ENCODE measurements at places on chromosomes 11 and 22. TPM values are rescaled to one million over a fixed set of nuclear protein-coding genes. Genes with fewer than 3 reads are reported as not detected.

Gene CDC42BPG
- total RNA-seq, result 30.5 TPM

Gene ENTHD1
- total RNA-seq, result not detected

Gene BDNF
- 3.8 TPM for total RNA-seq

Gene OR2AG2
- not detected for total RNA-seq

Gene SCGB2A2
- total RNA-seq, result not detected

Gene KRTAP5-8
- not detected for total RNA-seq

DNA sequence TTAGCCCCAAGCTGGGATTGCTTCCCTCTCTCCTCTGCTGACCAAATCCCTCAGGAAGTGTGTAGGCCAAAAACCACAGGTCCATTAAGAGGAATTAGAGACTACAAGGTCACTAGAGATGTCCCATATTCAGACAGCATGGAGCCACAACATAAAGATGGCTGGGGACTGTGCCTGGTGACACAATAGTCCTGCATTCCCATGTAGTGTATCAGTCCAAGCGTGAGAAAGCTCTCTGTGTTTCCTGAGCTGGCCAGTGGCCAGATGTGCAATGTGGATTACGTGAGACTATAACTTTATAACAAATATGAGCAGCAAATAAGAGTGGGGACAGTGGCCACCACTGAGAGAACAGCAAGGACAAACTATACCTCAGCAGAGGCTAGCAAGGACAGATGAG, 7.6 kb upstream of the MS4A10 start:
- DNase-seq, result peak; percentile 90
- no peaks in the 10 kb centered on the region for H3K36me3 ChIP-seq
- peak overlapping the region; percentile 41 for H3K27ac ChIP-seq
- H3K27me3 ChIP-seq, result no peaks in the 10 kb centered on the region

DNA sequence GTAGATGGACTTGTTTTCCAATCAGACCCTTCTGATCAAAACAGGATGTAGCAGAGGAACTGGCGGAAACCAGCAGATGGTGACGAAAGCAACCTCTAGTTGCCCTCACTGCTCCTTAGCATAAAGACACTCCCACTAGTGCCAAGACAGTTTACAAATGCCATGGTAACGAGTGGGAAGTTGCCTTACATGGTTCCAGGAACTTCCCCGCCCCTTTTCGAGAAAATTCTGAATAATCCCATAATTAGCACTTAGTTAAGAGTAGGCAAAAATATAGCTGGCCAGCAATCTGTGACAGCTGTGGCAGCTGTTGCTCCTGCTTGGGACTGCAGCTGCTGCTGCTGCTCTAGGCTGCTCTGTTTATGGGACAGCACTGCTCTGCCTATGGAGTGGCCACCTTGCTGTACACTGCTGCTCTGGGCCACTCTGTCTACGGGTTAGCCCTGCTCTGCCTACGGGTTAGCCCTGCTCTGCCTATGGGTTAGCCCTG, 33.4 kb upstream of the SORL1 start:
- no peaks in the 10 kb centered on the region for H3K27me3 ChIP-seq
- no peak overlapping the region for H3K27ac ChIP-seq
- peaks cover 35% of the 10 kb centered on the region for H3K4me1 ChIP-seq
- H3K36me3 ChIP-seq, result no peaks in the 10 kb centered on the region
- no peak for DNase-seq
- H3K4me3 ChIP-seq, result no peak overlapping the region

Gene GRM5
- not detected for total RNA-seq

Gene MN1
- 3.1 TPM for total RNA-seq

DNA sequence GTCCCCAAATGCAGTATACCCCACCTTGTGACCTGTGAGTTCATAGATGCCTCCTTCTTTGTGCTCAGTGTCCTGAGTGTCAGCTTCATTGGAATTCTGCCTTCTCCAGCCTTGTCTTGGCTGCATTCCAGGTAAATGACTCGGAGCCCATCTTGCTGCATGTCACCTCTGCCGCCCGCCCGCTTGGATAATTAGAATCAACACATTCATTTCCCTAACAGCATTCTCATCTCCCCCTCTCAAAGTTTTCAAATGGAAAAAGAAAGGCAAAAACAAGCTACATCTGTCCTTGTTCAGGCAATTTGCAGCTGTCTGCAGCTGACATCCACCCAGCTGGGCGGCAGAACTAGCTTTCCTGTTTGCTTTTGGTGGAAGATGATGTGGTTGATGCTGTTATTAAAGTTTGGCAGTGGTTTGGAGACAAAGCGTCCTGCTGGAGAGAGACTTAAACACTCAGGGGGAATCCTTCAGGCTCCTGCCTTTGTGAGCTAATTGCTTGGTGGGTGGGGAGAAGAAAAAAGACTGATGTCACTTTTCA, 198.8 kb upstream of the SEZ6L start:
- no peak for DNase-seq
- no peaks in the 10 kb centered on the region for H3K27me3 ChIP-seq
- H3K36me3 ChIP-seq, result no peaks in the 10 kb centered on the region
- no peak overlapping the region for H3K4me3 ChIP-seq
- H3K4me1 ChIP-seq, result no peaks in the 10 kb centered on the region

DNA sequence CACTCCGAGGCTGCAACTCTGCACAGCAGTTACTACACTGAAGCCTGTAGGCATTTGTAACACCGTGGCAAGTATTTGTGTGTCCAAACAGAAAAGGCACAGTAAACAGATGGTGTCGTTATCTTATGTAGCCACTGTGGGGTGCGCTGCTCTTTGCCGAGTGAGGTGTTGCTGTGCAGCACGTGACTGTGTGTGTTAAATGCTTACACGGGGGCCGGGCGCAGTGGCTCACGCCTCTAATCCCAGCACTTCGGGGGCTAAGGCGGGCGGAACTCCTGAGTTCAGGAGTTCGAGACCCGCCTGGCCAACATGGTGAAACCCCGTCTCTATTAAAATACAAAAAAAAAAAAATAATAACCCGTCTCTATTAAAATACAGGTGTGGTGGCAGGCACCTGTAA, 11.5 kb downstream of the ZBED4 start:
- peaks cover 13% of the 10 kb centered on the region for H3K36me3 ChIP-seq
- no peak for DNase-seq
- no peaks in the 10 kb centered on the region for H3K27me3 ChIP-seq
- H3K4me1 ChIP-seq, result no peaks in the 10 kb centered on the region

- H3K4me3 ChIP-seq, result peak overlapping the region; percentile 4
- DNase-seq, result peak; percentile 84
- peaks cover 26% of the 10 kb centered on the region for H3K4me1 ChIP-seq
- H3K36me3 ChIP-seq, result no peaks in the 10 kb centered on the region
Observed at GRCh38 chr11:61682093-61682732, 2.0 kb downstream of the DAGLA start.

DNA sequence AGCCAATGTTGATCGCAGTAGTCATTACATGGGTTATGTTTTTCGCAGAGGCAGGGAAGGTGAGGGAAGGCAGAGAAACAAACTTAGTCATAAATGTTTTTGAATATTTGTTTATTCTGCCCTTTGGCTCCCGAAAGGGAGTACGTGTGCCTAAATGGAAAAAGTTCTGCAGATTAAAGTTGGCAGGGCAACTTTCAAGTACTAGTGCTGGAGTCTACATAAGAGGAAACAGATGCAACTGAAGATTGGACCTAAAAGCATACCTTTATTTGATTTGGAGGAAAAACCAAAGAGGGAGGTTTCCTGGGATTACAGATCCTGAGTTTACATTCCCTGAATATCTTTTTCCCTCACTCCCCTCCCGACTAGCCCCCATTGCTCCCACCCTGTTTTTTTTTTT, 5.7 kb downstream of the HSD17B12 start:
- H3K27me3 ChIP-seq, result no peaks in the 10 kb centered on the region
- peaks cover 19% of the 10 kb centered on the region for H3K36me3 ChIP-seq
- no peak overlapping the region for H3K4me3 ChIP-seq
- DNase-seq, result no peak
- no peak overlapping the region for H3K27ac ChIP-seq

DNA sequence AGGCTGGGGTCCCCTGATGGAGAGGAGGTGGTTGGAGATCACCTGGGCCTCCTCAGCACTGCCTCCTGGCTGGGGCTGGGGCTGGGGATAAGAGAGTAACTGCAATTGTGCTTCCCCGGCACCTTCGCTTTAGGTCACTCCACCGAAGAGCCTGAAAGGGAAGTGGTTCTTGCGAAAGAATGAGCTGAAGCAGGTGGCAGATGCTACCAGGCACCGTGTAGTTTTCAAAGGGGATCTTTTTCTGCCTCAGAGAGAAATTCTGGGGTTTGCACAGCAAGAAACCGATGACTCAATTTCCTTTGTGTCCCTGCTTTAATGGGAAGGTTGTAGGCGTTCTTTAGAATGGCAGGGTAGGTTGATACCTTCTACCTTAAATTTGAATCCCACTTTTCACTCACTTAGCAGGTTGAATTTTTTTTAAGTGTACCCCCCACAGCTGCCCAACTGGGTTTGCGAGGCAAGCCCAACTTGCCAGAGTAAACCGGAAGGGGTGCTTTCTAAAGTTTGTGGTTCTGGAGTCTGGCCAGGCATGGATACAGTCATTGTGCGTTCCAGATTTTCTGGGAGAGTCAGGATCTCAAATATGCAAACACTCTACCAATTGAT, 5.3 kb downstream of the CD44 start:
- peak overlapping the region; percentile 82 for H3K27ac ChIP-seq
- no peaks in the 10 kb centered on the region for H3K27me3 ChIP-seq
- peak; percentile 83 for DNase-seq

DNA sequence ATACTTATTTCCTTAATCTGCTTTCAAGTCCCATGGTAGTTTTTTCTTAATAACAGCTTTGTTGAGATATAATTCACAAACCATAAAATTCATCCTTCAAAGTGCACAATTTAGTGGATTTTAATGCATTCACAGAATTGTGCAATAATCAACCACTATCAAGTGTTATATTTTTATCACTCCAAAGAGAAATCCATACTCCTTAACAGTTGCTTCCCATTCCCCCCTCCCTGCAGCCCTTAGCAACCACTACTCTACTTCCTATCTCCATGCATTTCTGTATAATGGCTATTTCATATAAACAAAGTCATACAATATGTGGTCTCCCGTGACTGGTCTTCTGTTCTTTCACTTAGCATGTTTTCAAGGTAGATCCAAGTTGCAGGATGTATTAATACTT, 18.8 kb upstream of the NUP50 start:
- DNase-seq, result no peak
- H3K4me3 ChIP-seq, result no peak overlapping the region
- no peaks in the 10 kb centered on the region for H3K27me3 ChIP-seq

DNA sequence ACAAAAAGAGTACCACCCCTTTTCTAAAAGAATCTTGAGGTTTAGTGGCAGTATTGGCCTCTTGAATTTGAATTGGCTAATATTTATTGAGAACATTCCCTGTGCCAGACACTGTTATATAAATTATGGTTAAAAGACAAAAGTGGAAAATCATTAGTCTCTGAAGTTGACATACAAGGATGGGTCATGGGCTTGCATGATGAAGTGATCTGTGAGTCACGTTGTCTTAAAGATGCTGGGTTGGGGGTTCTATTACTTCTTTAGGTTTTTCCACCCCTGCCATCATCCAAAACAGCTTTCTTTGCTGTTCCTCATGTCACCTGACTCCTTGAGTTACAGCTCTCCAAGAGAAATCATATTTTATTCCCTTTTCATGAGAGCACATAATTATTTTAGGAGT, 85.0 kb downstream of the CD44 start:
- no peaks in the 10 kb centered on the region for H3K27me3 ChIP-seq
- no peak for DNase-seq

Gene CRY2
- total RNA-seq, result 9.5 TPM

GRCh38 chr22:40392618-40393017, 22.2 kb downstream of the SGSM3 start:
- H3K4me3 ChIP-seq, result no peak overlapping the region
- no peaks in the 10 kb centered on the region for H3K27me3 ChIP-seq
- no peak for DNase-seq

Gene MMP27
- not detected for total RNA-seq

DNA sequence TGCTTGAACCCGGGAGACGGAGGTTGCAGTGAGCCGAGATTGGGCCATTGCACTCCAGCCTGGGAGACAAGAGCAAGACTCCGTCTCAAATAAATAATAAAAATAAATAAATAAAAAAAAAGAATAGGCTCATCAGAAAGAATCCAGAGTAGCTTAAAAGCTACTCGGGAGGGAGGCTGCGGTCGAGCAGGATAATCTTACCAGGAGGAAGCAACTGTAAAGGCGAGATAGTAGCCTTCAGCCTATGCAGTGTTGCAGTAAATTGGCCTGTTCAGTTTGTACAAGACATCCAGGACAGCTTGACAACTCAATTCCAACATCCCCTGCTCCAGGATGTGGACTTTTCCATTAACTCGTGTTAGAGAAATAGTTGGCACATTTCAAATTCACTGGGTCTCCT, 1164.7 kb downstream of the LRRC4C start:
- no peak for DNase-seq
- no peak overlapping the region for H3K27ac ChIP-seq
- H3K4me3 ChIP-seq, result no peak overlapping the region
- H3K27me3 ChIP-seq, result no peaks in the 10 kb centered on the region
- no peaks in the 10 kb centered on the region for H3K36me3 ChIP-seq

Gene MMP20
- not detected for total RNA-seq

Gene C11orf42
- not detected for total RNA-seq

GRCh38 chr11:17458268-17458667, 18.4 kb downstream of the ABCC8 start:
- peaks cover 56% of the 10 kb centered on the region for H3K27me3 ChIP-seq
- H3K27ac ChIP-seq, result no peak overlapping the region
- H3K4me1 ChIP-seq, result no peaks in the 10 kb centered on the region
- no peak overlapping the region for H3K4me3 ChIP-seq
- H3K36me3 ChIP-seq, result no peaks in the 10 kb centered on the region
- DNase-seq, result no peak

DNA sequence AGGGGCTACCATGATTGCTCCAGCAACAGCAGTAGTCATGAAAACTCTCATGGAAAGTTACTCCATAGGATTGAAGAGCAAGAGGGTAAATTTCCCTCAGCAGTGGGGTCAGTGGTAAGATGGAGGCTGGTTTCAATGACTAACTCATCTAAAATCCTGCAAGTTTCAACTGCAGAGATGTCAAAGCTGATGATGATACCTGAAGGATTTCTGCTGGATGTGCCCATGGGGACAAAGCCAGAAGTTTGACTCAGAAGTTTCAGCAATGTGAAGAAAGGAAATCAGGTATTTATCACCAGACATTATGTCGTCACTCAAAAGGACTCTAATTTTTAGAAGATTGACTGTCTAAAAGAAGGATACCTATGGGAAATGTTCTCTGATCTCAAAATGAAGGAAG, 29.1 kb downstream of the RAB38 start:
- H3K27me3 ChIP-seq, result no peaks in the 10 kb centered on the region
- DNase-seq, result no peak
- H3K4me1 ChIP-seq, result no peaks in the 10 kb centered on the region
- H3K36me3 ChIP-seq, result no peaks in the 10 kb centered on the region

DNA sequence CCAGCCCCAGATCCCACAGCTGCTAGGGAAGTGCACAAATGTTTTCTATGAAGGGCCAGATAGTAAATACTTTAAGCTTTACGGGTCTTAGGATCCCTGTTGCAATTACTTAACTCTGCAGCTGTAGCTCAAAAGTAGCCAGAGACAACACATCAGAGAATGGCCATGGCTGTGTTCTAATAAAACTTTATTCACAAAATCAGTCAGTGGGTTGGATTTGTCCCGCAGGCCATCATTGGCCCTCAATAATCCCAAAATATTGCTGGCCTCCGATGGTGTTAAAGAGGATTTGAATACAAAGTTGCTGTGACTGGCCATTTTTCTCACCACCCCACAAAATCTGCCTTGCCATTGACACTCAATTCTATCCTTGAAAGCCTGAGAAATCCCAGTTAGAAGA, 49.6 kb downstream of the ISX start:
- no peaks in the 10 kb centered on the region for H3K27me3 ChIP-seq
- no peaks in the 10 kb centered on the region for H3K36me3 ChIP-seq
- no peaks in the 10 kb centered on the region for H3K4me1 ChIP-seq
- no peak for DNase-seq
- no peak overlapping the region for H3K4me3 ChIP-seq

GRCh38 chr22:49562685-49563249, 264.9 kb downstream of the BRD1 start:
- H3K4me1 ChIP-seq, result no peaks in the 10 kb centered on the region
- DNase-seq, result no peak
- peaks cover 69% of the 10 kb centered on the region for H3K27me3 ChIP-seq
- H3K4me3 ChIP-seq, result no peak overlapping the region
- H3K27ac ChIP-seq, result no peak overlapping the region

All from PC-3 (cell line).